ENCODE measurements at places on chromosomes 7 and 10. TPM values are rescaled to one million over a fixed set of nuclear protein-coding genes. Genes with fewer than 3 reads are reported as not detected.

The NUTM2E gene
- total RNA-seq = not detected

The C7orf33 gene
- total RNA-seq = not detected

The PTF1A gene
- total RNA-seq = not detected

The PDCD4 gene
- 17.4 TPM for total RNA-seq

The TCAF1 gene
- 35.7 TPM for total RNA-seq

The CDHR3 gene
- total RNA-seq = 1.1 TPM

The NKX2-3 gene
- total RNA-seq = not detected

The AGR2 gene
- total RNA-seq = 1.6 TPM

The SLC16A12 gene
- total RNA-seq = 4.4 TPM

The NKX1-2 gene
- not detected for total RNA-seq

The ARHGAP12 gene
- total RNA-seq = 10.4 TPM

The SPDYE9 gene
- not detected for total RNA-seq

The BTBD16 gene
- 1.4 TPM for total RNA-seq

The ITPRID1 gene
- total RNA-seq = not detected

The OPN1SW gene
- total RNA-seq = not detected

The CALCR gene
- total RNA-seq = not detected

Measured in mesangial cell (primary cell).